ENCODE measurements at places on chromosomes 7 and 10.

- no peak for DNase-seq
Measured at GRCh38 chr7:7693881-7694280, 24.5 kb downstream of the RPA3 start.

DNA sequence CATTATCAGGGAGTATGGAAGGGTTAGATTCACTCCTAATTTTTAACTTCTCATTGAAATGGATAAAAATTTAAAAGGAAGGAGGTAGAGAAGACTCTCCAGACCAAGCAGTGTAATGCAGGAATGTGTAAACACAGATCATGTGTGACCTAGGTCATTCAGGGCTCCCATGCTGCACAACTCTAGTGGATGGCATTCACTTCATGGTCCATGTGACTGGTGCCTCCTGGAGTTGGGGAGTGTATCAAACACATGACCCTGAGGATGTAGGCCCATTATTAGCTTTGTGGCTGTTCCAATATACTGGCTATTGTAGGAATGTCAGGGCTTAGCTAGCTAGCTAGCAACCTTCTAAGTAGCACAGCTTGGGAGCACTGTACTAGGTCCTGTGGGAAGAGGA lies 109.9 kb downstream of the SLC25A13 start:
- no peak for DNase-seq

DNA sequence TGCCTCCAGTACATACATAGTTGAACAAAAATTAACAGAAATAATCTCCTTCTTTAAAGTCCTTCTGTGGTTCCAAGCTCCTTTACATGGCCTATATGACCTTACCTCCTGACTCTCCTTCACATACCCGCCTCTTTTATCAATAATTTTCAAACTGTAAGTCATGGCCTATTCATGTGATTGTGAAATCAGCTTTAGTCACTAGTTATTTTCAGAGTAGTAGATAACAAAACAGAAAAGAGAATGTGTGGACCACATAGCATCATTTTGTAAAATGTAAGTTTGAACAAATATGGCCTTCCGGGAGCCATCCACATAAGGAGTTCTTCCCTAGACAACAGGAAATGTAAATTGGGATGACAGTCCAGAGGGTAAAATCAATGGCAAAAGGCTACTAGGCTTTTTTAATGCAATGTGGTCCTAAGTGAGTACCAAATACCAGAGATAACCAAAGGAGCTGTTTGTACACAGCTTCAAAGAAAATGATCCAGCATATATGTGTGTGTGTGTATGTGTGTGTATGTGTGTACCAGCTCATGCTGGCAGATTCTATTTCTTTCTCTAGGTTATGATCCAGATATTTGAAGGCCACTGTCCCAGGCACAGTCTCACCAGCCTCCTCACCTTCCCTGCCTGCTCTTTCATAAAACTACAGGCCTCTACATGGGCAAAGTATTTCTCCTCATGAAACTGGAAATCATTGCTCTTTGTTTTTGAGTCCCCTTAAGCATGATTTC lies 12.3 kb upstream of the FAM133B start:
- DNase-seq, result no peak

DNA sequence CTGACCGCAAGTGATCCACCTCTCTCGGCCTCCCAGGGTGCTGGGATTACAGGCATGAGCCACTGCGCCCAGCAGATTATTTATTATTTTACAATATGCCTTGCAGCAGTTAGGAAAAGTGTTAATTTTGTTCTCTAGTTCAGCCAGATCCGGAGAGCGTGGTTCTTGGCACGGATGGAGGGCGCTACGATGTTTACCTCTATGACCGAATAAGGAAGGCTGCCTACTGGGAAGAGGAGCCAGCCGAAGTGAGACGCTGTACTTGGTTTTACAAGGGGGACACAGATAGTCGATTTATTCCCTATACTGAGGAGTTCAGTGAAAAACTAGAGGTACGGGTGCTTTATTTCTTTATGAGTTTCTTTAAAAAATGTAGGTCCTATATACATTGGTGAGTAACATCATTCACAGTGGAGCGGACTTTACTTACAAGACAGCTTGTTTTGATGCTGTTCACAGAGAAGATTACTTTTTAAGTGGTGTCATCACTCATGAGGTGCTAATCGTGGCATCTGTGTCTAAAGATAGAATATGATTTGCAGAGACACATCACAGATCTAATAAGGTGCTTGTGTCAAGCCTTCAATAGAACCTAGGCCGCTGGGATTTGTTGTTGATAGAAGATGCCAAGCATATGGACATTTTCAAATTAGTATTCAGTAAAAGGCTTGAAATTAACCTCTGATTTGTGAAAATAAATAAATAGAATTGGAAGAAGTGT lies 11.6 kb downstream of the SEC23IP start:
- DNase-seq, result no peak

GRCh38 chr10:37816290-37816689 lies 41.1 kb downstream of the ZNF248 start:
- DNase-seq, result no peak

DNA sequence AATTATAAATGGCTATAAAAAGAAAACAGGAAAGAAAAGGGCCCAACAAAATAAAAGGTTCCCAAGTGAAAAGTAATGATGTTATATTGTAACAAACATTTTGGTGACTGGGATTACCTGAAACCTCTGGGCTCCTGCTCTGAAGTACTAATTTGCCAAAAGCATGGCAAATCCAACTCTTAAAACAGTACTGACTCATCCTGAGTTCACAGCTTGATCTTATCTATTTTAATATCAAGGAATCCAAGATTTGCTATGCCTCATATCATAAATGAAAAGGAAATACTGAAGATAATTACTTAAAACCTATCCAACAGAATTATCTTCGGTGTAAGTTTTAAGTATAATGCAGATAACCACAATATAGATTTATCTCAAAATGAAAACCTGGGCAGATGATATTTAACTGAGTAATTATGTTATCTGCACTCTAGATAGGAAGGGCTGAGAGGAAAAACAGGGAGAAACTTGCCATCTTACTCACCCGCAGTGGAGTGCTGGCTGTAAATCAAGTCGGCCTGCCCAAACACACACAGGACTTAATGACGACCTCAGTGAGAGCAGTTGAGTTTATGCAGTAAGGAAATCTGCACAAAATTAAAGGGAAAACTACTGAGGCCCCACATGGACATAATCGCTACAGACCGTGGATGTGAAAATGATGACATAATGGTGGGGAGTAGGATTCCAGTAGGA lies 48.4 kb downstream of the MPP7 start:
- no peak for DNase-seq

- DNase-seq, result no peak
Measured at GRCh38 chr10:102463983-102464382, 12.6 kb upstream of the C10orf95 start.
